Mesenteric fat pad (tissue), 1 donor: ENCODE measurements at places on chromosomes 3 and 15.

DNA sequence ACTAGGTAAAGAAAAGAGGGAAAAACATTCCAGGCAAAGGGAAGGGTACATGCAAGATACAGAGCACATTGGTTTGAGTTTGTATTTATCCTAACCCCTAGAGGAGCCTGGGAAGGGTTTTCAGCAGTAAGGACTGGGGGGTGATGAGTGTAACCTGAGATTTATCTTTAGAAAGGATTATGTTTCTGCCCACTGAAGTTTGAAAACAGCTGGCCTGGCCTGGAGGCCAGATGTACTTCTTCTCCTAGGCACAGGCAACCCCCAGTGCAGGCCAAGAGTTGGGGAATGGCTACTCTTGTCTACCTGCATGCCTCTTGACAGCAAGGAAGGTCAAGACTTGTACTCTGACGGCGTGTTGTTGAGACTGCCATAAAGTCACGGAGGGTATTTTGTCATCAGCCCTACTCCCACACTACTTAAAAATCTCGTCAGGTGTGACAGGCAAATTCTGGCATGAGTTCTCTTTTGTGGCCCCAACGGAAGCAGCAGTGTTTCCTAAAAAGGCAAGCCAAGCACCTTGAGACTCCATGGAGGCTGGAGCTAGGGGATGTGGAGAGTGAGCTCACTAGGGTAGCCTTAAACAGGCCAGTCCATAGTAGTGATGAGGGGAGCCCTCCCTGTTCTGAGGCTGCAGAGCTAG lies 241.5 kb upstream of the WNT5A start:
- no peak for DNase-seq

GRCh38 chr3:42192334-42193200 lies 73.4 kb downstream of the CCK start:
- no peak for DNase-seq

- DNase-seq: no peak
Observed at GRCh38 chr15:49747340-49747739, 126.5 kb downstream of the DTWD1 start.

DNA sequence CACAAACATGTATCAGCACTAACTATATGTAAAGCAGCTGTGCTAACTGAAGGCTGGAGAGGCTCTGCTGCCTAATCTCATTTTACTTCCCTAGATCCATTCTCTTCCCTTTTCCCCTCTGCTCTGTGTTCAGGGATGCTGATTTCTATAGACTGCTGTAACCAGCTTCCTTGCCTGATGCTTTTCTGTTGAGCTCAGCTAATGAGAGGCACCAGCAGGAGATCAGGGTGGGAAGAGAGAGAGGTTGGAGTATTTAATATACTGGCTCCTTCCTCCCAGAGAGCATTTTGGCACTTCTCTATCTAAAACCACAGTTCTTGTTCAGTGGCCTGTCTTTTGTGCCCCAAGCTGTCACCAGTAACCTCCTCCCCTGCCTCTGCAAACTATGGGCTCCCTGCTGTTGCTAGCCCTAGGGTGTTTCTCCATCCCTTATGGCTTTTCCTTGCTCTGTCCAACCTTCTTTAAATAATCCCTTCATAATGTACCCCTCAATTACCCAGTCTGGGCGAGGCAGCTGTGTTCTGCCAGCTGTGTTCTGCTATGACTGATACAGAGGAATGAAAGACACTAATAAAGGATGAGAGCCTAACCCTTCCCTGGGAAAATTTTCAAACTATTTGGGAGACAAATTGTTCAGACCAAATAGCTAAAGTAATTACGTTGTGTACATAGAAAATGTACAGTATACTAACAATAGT lies 69.5 kb downstream of the CADPS start:
- no peak for DNase-seq

- no peak for DNase-seq
Observed at GRCh38 chr3:148131990-148132638, 565.6 kb upstream of the AGTR1 start.

DNA sequence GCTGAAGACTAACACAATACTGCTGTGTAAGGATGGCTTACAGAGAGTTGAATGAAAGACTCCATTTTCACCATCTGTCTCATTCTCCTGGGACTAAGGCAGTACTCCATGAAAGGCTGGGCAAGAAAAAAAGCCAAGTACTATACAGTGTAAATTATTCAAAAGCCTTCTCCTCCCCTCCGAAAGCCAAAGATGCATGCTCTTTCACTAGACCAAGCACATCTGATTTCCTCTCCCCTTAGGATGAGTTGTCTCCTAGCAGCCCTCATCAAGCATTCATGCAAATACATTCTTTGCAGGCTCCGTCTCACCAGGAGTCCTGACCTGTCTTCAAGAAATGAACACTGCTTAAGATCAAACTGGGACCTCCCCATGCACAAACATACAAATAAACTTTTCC lies 133.5 kb upstream of the THBS1 start:
- DNase-seq: no peak

DNA sequence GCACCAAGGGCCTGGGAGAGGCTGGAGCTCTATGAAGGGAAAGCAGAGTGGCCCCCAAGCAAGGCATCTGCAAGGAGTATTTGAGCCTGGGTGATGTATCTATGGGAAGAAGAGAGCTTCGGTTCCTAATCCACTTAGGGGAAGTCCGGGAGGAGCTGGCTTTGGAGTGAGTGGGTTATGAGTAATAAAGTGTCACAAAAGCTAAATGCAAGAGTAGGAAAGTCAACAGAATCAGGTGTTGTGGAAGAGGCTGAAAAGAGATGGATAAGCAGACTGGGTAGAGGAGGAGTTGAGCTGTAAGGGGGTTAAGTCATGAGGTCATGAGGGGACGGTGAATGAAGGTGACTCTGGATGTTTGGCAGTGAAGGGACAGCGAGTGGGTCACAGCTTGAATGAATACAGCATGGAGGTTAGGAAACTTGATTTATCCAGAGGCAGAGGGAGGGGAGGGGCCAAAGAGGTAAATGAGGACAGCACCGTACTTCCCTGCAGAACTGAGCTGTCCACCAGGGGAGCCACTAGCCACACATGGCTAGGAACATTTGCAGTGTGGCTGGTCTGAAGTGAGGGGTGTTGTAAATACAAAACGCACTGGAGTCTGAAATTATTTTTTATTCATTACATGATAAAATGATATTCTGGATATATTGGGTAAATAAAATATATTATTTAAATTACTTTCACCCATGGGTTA lies 83.3 kb downstream of the ADCY5 start:
- DNase-seq: no peak

- DNase-seq: no peak
Observed at GRCh38 chr3:57094575-57094974, 34.1 kb downstream of the SPATA12 start.

DNA sequence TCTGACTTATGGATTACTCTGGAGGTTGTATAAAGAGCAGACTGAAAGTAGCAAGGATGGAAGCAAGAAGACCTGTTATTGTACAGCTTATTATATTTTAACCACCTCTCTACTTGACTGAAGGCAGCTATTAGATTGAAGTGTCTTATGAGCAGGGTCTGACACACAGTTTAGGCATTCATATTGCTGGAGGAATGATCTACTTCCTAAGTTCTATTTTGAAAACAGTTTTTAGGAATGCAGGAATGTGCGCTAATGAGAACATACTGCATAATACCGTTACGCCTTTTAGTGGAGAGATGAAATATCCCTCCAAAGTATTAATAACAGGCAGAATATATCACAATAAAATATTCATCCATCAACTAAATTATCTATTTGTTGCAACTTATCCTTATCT lies 193.3 kb downstream of the ISL2 start:
- DNase-seq: no peak

GRCh38 chr15:90654233-90655136 lies 62.7 kb upstream of the BLM start:
- no peak for DNase-seq

DNA sequence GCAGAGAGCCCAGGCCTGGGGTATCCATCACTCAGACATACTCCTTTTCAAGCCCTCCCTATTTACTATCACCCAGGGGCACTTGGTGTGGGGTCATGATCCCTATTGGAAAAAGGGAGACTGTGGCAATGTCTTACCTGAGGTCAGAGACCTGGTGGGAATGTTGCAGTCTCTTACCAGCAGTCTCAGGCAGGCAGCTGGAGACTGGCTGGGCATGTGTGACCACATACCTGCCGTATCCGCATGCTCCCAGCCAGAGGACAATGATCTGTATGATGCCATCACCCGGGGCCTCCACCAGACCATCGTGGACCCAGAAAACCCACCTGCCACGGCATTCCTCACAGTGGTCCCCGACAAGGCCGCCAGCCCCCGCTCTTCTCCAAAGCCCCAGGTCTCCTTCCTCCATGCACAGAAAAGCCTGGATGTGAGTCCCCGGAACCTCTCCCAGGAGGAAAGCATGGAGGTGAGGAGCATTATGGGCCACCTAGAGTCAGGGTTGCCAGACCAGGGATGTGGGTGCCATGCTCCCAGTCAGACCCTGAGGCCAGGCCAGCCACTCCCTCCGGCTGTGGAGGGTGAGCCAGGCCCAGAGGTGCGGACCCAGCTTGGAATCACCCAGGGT lies 5.9 kb downstream of the SH2D7 start:
- DNase-seq: no peak
